NCI-H524 (cell line): ENCODE measurements at places on chromosomes 6 and 20.

- DNase-seq, result peak; percentile 58
Observed at GRCh38 chr6:55069132-55069781, 105.1 kb upstream of the HCRTR2 start.

DNA sequence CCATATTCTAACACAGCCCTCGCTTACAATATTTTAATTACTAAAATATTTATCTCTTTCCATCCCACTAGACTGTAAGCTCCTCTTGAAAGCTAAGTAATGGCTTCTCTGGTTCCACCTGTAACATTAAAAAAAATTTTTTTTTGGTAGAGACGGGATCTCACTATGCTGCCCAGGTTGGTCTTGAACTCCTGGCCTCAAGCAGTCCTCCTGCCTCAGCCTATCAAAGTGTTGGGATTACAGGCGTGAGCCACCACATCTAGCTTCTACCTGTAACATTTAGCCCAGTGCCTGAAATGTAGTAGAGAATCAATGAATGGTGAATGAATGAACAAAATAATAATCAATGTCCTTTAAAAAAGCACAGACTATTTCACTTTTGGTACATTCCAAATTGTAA lies 28.8 kb downstream of the DEK start:
- DNase-seq, result no peak

DNA sequence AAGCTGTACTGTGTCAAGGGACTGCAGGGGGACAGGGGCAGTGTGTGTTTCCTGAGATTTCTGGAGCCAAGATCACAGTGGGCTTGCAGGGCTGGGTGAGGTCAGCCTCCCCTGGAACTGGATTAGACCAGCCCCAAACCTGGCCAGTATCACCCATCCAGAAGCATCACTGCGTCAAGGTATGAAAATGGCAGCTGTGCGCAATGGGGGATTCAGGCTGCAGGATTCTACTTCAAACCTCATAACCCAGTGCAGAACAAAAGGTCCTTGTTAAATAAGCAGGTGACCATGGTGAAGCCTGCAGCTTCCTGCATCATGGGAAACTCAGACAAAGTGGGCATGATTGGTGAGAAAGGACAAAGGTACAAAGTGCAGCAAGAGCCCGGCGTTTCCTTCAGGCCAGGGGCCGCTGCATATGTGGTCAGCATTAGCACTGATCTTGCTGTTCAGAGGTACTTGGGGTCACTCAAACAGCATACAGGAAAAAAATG lies 33.4 kb downstream of the TRAF3IP2 start:
- no peak for DNase-seq

DNA sequence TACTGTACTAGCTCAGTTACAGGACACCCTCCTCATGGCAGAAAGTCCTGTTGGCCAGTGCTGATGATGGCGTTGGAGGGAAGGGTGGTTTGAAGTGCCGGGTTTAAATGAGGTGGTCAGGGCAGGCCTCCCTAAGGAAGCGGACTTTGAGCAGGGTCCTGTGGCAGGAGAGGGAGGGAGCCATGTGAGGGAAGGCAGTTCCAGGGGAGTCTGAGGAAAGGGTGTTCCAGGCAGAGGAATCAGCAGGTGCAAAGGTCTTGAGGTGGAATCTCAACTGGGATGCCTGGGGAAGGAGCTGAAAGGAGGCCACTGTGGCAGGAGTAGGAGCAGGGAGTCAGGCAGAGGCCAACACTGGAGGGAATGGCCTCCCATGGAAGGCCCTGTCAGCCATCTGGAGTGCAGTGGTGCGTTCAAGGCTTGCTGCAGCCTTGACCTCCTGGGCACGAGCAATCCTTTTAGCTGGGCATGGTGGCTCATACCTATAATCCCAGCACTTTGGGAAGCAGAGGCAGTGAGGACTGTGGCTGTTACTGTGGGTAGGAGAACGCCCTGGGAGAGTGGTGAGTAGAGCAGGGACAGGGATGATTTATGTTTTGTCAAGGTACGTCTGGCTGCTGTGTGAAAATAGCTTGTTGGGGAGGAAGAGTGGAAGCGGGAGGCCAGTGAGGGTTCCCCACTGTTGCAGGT lies 26.2 kb downstream of the VSTM2L start:
- no peak for DNase-seq

DNA sequence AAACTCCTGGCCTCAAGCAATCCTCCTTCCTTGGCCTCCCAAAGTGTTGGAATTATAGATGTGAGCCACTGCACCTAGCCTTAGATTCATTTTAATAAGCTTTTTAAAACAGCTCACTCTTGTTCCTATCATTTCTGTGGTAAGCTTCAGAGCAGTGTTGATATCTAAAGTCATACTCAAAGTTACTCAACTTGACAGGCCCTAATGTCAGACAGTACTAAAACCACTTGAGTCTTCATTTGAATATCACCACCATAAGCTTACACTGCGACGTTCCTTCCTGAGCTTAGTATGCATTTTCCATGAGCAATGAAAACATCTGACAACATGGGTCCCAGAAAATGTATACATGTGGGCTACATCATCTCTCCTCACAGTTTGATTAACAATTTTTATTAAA lies 6.0 kb downstream of the FUCA2 start:
- no peak for DNase-seq

GRCh38 chr20:17572034-17572638 lies 2.3 kb downstream of the DSTN start:
- peak; percentile 54 for DNase-seq

GRCh38 chr6:131048459-131048858 lies 14.6 kb downstream of the EPB41L2 start:
- no peak for DNase-seq

GRCh38 chr20:34124469-34125249 lies 12.6 kb upstream of the EIF2S2 start:
- DNase-seq, result no peak
